ENCODE measurements at places on chromosomes 1 and 21.

DNA sequence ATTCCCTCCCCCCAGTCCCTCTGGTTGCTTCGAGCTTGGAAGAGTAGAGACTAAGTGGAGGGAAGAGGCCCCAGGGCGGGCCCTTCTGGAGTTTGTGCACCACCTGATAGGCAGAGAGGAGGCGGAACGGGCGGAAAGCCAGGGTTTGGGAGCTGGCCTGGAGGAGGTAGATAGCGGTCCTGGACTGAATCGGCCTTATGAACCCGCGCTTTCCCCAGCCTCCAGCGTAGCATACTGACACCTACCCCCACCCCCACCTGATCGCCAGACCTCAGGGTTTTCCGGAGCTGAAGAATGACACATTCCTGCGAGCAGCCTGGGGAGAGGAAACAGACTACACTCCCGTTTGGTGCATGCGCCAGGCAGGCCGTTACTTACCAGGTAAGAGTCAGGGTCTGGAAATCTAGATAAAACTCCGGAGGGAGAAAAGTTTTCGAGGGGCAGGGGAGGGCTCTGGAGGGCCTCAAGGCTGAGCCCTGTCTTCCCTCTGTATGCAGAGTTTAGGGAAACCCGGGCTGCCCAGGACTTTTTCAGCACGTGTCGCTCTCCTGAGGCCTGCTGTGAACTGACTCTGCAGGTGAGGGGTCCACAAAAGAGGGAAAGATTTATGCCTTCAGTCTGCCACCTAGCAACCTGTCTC lies 705 bp downstream of the UROD start:
- no peak for DNase-seq

DNA sequence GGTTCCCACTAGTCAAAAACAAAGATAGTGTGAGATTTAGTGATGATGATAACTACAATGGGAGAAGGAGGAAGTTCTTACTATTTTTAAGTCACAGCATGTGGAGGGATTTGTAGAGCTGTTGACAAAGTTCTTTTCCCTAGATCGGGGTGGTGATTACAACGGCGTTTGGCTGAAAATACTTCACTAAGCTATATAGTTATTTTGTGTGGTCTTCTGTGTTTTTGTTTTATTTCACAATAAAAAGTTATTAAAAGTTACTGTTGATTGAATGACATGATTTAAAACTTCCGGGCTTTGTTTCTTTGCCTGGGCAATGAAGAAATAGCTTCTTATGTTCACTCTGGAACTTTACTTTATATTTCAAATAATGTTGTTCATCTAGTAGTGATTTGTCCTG lies 47.3 kb upstream of the SSX2IP start:
- DNase-seq, result no peak

GRCh38 chr1:214393086-214393485 lies 112.1 kb downstream of the SMYD2 start:
- DNase-seq, result no peak

GRCh38 chr1:152623203-152623844 lies 421 bp upstream of the LCE3A start:
- no peak for DNase-seq
